Stimulated activated CD8-positive, alpha-beta memory T cell treated with anti-CD3 and anti-CD28 coated beads, Interleukin-7, amount 100 ng/mL, for 1 hour (primary cell): ENCODE measurements at places on chromosomes 7 and 10.

GRCh38 chr7:137846549-137846826 is 286 bp downstream of the DGKI start:
- no peak for DNase-seq

- no peak for DNase-seq
Observed at GRCh38 chr10:130326954-130327353, 190.8 kb downstream of the GLRX3 start.

GRCh38 chr7:4792537-4793126 is 17.2 kb downstream of the AP5Z1 start:
- no peak for DNase-seq

- no peak for DNase-seq
Observed at GRCh38 chr10:95815133-95815532, 59.2 kb downstream of the ENTPD1 start.
